Smooth muscle cell of the brain vasculature (primary cell): ENCODE measurements at places on chromosomes 6 and 20.

- DNase-seq: no peak
Observed at GRCh38 chr20:51946586-51946985, 144.3 kb upstream of the SALL4 start.

DNA sequence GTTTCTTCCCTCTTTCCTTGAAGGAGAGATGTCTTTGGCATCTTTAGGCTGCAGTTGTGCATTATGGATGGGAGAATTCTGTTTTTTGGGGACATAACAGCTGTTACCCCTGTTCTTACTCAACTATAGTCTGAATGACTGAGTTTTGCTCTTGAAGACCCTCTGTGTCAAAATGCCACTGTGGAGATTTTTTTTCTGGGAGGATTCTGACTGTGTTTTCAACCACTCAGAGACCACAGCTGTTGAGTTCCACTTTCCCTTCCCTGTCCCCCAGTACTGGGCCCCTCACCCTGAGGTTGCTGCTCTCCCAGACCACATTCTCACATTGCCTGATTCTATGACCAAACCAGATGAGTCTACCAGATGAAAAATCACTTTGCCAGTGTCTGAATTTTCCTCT, 48.1 kb downstream of the NKX2-2 start:
- no peak for DNase-seq

- DNase-seq: no peak
Observed at GRCh38 chr6:98920904-98921431, 26.8 kb downstream of the FBXL4 start.

DNA sequence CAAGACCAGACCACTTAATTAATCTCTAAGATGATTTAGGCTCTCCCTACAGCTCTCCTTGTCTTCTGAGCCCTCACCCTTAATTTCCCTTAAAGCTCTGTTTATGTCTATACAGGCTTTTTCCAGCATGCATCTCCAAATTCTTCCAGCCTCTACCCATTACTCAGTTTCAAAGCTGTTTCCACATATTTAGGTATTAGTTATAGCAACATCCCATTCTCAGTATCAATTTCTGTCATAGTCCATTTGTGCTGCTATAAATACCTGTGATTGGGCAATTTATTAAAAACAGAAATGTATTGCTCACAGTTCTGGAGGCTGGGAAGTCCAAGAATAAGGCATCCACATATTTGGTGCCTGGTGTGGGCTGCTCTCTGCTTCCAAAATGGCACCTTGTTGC, 2.3 kb upstream of the SERPINB1 start:
- no peak for DNase-seq

DNA sequence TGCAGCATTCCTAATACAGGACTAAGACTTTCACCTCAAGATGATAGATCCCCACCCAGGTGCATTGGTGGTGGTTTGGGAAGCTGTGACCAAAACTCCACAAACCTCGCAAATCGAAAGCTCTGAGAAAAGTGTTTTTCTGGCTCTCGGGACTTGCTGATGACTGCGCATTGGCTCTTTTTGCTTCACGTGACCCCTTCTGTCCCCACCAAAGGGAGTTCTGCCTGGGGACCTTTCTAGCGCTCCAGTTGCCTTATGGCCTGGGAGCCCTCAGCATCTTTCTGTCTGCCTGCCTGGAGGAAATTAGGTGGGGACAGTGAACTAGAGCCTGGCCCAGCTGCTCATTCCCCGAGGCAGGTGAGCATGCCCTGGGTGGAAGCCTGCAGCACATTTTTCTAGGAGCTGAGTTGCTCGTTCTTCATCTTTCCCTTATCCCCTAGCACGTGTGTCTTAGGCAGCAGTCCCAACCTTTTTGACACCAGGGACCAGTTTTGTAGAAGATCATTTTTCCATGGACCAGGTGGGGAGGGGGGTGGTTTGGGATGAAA, 90.2 kb downstream of the TXNDC5 start:
- no peak for DNase-seq

DNA sequence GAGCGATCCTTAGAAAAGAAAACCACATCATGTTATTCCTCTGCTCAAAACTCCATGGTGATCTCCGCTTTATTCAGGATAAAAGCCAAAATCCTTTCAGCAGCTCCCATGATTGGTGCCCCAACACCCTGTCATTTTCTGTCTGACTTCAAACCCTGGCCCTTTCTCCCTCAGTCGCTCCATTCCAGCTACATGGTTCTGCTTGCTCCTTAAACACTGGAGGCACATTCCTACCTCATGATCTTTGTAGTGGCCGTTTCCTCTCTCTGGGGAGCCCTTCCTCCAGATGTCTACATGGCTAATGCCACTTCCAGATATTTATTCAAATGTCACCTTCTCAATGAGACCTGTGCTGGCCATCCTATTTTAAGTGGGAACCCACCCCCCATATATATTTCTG, 100.8 kb downstream of the CAP2 start:
- no peak for DNase-seq

DNA sequence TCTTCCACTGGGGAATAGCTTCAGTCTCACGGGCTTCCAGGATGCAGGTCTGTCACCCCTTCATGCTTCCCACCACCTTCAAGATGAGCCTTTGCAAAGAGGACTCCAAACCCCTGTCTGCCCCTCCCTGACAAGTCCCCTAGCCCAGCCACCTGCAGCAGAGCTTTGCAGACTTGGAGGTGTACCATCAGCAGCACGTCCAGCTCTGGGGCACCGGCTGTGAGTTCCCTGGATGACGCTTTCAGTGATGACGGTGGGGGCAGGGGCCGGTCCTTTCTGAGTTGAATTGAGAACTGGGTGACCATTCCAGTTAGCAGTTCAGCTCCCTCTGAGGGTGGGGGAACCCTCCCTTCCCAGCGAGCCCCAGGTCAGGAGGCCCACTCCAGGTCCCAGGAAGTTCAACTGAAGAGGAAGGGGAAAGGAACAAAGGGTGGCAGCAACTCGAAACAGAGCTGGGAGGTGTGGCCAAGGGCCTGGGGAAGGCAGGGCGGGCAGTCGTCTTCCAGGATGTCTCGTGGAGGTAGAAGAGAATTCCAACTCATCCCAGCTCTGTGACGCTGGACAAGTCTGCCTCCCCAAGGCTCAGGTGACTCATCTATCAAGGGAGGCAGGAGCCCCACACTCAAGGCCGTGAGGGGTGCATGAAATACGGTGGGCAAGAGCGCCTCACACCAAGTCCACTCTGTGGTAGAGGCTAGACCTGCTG, 86.0 kb downstream of the PTPN1 start:
- no peak for DNase-seq

- DNase-seq: no peak
Observed at GRCh38 chr20:36153736-36154699, 522 bp upstream of the EPB41L1 start.

DNA sequence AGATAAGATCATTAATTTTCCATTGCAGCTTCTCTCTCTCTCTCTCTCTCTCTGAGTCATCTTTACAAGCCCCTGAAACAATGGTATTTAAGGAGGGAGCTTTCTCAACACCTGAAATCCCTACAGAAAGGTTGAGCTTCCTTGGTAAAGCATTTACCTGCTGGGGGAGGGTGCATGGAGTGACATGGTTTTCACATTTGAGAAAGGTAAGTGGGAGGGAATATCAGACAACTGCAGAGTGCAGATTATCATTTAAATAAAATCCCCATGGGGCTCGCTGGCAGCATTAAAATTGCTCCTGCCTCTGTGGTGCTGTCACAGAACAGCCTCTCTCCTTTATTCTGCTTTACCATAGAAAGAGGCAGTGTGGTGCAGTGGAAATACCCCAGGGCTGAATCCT, 10.3 kb upstream of the PDYN start:
- DNase-seq: no peak

GRCh38 chr6:56040889-56041301, 165.5 kb upstream of the BMP5 start:
- DNase-seq: no peak

DNA sequence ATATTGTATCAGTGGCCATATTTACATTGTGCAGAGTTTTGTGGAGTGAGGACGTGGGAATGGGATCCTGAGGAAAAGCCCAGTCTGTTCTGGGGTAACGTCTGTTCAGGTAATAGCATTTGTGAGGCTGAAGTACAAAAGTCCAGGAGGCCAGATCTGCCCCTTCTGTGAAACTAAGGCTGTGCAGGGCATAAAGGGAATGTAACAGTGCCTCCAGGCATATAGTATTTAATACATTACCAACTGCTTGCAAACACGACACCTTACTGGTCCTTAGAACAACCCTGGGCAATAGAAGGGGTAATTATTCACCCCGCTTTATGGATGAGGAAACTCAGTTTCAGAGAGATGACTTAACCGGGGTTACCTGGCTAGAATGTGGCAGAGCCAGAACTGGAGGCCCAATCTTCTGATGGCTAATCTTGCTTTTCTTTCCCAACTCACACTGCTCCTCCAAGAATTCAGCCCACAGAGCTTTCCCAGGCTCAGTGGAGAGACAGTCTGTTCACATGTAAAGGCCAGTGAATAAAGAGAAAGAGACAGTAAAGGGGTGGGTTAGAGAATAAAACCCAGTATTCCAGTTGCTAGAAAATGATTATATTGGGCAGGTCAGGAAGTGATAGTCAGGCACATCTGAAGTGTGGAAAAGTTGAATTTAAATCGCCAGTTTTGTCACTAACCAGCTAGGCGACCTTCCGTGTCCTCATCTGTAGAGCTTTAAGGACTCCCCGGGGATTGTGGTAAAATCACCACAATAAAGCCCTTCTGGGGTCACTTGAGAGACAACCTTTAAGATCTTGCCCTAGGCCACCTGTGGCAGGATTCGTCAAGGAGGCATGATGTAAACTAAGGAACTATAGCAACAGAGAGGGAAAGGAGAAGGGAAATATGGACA, 280.7 kb upstream of the CITED2 start:
- no peak for DNase-seq

GRCh38 chr6:81373414-81373813, 379.1 kb downstream of the TENT5A start:
- no peak for DNase-seq

DNA sequence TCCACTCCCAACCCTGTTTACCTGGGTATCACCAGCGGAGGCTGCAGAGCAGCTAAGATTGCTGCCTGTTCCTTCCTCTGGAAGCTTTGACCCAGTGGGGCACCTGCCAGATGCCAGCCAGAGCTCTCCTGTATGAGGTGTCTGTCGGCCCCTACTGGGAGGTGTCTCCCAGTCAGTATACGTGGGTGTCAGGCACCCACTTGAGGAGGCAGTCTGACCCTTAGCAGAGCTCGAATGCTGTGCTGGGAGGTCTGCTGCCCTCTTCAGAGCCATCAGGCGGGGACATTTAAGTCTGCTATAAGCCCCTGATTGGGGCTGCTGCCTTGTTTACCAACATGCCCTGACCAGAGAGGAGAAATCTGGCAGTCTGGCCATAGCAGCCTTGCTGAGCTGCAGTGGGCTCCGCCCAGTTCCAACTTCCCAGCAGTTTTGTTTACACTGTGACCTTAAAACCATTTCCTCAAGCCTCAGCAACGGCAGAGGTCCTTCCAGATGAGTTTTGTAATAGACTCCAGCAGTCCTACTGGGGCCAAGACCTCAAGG, 2.8 kb downstream of the RAET1E start:
- DNase-seq: peak; percentile 36

DNA sequence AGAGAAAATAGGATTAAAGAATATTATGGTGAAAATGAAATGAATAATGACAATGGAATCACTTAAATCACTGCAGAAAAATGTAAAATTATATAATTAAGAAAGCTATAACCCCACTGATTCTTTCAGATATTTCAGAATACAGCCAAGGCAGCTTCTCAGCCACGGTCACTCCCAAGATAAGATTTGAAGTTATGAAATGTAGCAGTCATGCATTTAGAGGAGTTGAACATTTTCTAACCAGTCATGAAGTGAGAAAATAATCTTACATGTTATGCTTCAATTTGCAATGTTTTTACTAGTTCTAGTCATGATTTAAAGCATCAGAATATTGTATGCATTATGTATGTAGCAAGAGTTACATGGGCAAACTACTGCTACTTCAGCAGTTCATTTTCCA, 13.3 kb upstream of the PLCB1 start:
- no peak for DNase-seq

DNA sequence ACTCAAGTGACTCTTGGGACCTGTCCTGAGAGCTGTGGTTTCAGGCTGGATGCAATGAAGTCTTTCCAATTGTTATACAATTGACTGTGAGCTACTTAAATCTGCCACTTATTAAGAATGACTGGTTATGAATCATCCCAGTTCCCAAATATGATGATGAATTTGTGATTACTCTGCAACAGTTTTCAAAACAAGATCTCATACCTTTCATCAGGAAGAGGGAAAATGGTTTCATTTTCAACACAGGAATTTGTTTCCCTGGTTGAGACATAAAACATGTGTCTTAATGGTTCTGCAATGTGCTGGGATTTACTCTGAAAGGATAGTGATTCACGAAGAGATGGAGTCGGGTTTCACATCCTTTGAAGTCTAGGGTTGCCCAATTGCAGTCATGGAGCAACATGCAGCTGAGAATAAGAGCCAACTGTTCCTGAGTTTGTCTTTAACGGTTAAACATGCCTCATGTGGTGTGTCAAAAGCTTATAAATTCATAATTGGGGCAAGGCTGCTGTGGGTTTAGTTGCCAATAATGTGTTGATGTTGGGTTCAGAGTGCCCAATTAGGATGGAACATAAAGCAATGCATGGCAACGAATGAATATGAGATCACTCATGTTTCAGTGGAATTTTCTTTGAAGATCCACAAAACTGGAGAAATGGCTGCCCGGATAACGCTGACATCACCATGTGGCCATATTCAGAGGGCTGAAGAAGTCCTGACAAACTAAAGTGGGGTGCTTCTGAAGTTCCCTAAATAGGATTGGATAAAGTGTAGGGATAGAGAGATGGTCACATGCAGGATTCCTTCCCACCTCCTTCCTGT, 41.0 kb downstream of the CYP24A1 start:
- DNase-seq: peak; percentile 62

GRCh38 chr6:85385636-85386315, 64.1 kb upstream of the NT5E start:
- DNase-seq: no peak

GRCh38 chr6:42293386-42293977, 75.8 kb upstream of the MRPS10 start:
- DNase-seq: no peak

DNA sequence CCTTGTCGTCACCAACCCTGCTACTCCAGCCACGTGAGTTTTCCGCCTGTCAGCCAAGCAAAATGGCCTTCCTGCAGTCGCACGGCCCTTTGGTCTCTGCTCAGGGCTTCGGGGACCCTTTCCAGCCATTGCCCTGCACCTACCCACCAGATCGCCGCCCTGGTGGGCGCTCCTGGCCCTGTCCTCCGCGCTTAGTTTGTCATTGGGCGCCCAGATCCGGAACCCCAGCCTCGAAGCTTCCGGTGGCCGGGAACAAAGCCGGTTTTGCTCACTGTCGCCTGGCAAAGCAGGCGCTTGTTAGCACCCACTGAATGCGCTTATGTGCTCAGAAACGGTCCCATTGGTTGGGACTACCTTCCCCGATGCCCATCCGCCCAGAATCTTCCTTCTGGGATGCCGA, 536 bp downstream of the ZFP57 start:
- no peak for DNase-seq

DNA sequence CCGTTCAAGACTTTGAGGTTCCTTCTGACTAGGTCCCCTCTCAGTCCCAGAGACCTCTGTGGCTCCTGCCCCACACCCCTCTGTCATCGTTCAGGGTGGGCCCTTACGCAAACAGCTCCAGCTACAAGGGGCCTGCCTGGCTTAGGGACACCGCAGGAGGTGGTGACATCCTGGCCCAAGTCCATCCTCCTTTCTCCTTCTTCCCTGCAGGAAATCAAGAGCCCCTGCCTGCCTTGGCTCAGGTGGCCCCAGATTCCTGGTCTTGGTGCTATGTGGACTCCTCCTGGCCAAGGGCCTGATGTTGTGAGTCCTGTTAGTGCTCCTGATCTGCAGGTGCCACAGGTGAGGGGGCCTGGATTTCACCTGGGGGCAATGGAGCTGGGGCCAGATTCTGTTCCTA, 8.1 kb downstream of the TREML4 start:
- no peak for DNase-seq
